Stimulated activated CD8-positive, alpha-beta memory T cell treated with anti-CD3 and anti-CD28 coated beads, Interleukin-15, amount 100 ng/mL, for 24 hours (primary cell): ENCODE measurements at places on chromosomes 4 and X.

- no peak for DNase-seq
Measured at GRCh38 chrX:29231800-29232199, 644.6 kb downstream of the IL1RAPL1 start.

- DNase-seq: no peak
Measured at GRCh38 chrX:118271775-118272174, 74.1 kb upstream of the WDR44 start.

- DNase-seq: no peak
Measured at GRCh38 chr4:17962171-17962570, 59.4 kb downstream of the LCORL start.

- DNase-seq: no peak
Measured at GRCh38 chr4:154743683-154744340, at the start of gene LRAT. TSS of gene LRAT (plus strand) at chr4:154744000. CDS start at chr4:154744327, 327 bp downstream.

DNA sequence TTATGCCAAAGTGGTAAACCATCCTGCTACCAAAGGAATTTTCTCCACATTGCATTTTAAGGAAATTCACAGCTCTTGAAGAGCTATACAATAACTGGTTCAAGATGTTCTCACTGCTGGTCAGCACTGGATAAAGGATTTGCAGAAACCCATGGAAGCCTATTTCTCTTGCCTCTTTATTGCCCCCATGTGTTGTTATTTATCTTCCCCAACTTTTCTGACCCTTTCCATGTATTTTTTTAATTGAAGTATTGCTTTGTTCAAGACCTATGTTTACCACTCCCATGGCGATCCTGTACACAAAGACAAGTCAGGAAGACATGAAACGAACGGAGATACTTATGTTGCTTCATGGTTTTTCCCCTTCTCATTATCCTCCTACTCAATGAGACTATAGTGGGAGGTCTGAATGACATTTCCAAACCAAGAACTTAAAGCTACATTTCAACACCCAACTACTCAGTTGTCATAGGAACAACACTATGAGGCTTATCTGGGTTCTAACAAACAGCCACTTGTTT, 566.4 kb upstream of the DIPK2B start:
- no peak for DNase-seq
